ENCODE measurements at places on chromosomes 6 and 20. TPM values are rescaled to one million over a fixed set of nuclear protein-coding genes. Genes with fewer than 3 reads are reported as not detected.

DNA sequence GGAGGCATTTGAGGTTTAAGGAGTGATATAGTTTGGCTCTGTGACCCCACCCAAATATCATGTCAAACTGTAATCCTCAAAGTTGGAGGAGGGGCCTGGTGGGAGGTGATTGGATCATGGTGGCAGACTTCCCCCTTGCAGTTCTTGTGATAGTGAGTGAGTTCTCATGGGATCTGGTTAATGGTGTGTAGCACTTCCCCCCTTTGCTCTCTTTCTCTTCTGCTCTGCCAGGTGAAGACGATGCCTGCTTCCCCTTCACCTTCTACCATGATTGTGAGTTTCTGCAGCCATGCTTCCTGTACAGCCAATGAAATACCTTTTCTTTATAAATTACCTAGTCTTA, 1.7 kb upstream of the HDDC2 start:
- no peak for DNase-seq

- no peak for DNase-seq
Measured at GRCh38 chr6:81051952-81052351, 700.5 kb downstream of the TENT5A start.

DNA sequence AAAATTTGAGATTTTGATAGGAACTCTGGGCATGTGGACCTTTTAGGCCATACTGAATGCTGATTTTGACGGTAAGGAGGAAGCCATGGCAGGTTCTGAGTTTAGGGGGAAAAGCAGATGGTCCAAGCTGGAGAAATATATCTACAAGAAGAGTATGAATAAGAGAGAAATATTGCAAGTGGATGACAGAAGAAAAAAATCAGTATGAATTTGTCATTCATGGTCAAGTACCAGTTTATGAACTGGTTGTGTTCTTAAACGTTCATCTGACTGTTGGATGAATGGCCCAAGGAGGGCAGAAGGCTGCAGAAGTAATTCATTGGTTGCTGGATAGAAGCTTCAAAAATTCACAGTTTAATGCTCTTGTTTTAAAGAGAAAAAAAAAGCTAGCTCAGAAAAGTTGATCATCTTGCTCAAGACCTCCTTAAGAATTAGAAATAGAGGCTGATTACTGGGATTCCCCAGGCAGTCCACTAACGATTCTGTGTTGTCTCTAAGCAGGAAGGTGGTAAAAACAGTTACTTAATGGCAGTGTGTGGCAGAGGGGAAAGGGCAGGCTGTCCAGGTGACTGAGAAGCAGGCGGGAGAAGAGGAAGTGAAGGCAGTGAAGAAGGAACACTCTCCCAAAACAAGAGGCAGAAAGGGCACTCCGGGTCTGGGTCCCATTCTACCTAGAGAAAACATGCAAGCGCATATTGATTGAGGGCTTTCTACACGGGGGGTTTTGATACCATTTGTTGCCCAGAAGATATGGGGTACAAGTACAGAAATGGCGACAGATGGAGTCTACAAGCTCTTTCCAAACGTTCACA, 2.0 kb upstream of the DUSP22 start:
- DNase-seq = no peak

DNA sequence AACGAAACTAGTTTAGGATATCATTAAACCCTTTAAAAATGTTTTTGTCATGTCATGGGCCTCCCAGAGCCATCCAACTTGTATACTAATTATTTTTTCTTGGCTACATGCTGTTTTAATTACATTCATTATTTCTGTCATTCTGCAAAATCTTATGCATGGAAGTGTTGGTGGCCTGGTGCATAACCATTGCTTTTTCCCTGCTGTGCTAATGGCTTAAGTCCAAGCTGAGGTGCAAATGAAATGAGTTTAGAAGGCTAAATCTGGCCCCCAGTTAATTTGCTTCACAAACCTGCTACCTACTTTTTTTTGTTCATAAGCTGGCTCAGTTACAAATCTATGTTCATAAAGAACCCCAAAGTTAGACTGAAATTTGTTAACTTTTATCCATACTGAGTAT, 1249.9 kb downstream of the EPHA7 start:
- no peak for DNase-seq

DNA sequence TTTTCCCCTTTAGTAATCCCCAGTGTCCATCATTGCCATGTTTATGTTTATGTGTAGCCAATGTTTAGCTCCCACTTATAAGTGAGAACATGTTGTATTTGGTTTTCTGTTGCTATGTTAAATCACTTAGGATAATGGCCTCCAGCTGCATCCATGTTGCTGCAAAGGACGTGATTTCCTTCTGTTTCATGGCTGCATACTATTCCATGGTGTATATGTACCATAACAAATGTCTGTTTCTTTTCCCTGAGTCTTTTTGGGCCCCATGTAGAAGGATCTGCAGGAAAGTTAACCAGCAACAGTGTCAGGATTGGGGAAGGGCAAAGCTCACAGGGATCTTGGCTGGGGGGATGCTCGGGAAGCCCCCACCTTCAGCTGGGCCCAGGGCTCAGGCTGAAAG, 64.3 kb upstream of the SULF2 start:
- DNase-seq = no peak

DNA sequence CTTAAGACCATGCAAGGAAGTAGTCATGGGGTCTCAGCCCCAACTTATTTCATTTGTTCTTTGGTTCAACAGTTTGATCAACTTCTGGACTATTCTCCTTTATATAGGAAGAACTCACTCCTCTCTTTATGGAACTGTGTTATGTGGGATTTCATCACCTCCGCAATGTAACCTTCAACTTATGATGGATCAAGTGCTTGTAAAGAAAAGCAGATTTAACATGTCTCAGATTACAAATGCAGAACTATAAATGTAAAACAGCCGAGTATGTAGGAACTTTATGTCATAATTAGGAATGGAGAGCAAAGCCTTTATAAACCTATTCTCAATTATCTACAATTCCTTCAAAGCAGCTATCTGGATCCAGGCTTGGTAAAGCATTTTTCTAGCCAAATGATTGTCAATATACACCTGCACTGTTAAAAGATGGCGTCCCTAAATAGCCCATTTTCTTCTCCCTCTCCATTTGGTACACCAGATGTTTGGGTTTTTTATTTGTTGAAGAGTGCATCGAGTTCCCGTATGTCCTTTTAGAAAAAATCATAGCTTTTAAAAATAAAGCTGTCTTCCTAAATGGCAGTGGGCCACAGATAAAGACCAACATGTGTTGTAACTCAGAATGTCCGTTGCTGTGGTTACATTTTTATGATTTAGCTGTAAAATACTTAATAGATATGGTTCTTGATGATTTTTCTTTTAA, 985.1 kb upstream of the SLC35B3 start:
- DNase-seq = no peak

- DNase-seq = peak; percentile 17
Measured at GRCh38 chr20:37345339-37346235, at the start of gene SRC. Gene SRC (plus strand): TSS chr20:37346140. CDS start chr20:37384154, 38,014 bp downstream.

GRCh38 chr6:89335164-89335563, 17.4 kb downstream of the UBE2J1 start:
- no peak for DNase-seq

DNA sequence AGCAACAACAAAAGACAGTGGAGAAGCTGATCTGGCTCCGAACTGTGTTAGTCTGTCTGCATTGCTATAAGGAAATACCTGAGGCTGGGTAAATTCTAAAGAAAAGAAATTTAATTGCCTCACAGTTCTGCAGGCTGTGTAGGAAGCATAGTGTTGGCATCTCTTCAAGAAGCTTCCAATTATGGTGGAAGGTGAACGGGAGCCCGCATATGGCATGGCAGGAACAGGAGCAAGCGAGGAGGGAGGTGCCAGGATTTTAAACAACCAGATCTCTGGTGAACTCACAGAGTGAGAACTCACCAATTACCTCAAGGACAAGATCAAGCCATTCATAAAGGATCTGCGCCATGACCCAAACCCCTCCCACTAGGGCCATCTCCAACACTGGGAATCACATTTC, 293.5 kb downstream of the SMOC2 start:
- no peak for DNase-seq

DNA sequence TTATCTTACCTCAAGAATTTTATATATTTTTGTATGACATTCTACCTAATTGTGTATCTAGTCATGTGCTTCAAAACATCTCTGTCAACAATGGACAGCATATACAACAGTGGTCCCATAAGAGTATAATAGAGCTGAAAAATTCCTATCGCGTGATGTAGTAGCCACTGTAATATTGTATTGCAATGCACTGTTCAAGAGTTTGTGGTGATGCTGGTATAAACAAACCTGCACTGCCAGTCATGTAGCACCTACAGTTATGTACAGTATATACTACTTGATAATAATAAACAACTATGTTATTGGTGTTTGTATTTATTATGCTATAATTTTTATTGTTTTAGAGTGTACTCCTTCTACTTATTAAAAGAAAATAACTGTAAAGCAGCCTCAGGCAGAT, 672.7 kb downstream of the CD109 start:
- no peak for DNase-seq

- DNase-seq = no peak
Measured at GRCh38 chr6:119323931-119324330, 25.6 kb downstream of the MAN1A1 start.

GRCh38 chr6:138803861-138804260, 8.0 kb downstream of the ECT2L start:
- no peak for DNase-seq

GRCh38 chr20:36599912-36600345, 5.7 kb upstream of the RAB5IF start:
- DNase-seq = no peak

DNA sequence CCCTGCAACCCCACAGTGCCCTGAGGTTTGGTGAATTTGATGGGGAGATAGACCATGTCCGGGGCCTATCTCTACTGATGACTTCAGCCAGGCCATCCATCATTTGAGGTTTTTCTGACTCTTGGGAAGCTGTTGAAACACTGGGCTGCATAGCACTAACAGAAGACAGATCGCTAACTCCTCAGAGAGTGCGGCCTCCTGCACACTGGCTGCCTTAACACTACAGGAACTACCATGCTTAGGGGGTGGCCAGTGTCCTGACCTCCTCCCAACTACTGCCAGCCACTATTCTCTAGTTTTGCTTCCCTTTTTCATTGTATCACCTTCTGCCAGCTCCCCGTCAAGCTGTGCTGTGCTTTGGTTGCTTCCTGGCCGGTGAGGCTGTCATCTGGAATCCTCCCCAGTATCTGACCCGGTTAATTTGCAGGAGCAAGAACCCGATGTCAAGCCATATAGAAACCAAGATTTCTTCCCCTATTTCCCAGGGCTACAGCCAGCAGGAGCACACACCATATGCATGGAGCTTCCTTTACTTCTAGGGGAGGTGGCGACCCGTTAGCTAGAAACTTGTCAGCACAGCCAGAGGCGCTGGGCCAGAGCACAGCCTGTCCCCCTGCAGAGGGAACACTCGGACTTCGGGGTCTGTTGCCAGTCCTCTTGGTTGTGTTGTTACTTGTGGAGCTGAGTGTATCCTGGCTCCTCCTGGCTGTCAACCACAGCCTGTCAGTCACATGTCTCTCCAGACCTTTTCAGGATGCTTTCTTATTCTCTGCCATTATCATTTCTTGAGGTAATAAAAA, 57.3 kb upstream of the TRAF3IP2 start:
- no peak for DNase-seq

- no peak for DNase-seq
Measured at GRCh38 chr6:157928428-157928827, 53.2 kb upstream of the SYNJ2 start.

DNA sequence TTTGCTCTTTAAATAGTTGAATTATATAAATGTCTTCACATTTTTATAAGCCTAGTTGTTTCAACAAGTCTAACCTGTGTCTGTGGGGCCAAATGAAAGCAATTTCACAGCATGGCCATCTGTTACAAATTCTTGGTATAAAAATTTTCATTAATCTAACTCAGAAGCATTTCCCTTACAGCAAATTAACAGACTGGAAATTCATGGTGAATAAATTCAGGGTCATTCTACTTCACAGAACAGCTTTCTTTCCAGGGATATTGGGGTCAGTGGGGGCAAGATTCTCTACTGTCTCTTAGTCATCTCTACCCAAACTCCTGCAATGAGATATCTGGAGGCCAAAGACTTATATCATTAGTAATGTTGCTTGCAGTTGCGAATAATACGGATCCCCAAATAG, 352.1 kb downstream of the MMUT start:
- no peak for DNase-seq

GRCh38 chr6:44524476-44525227, 137.1 kb downstream of the CDC5L start:
- no peak for DNase-seq

Gene RSPH9
- 0.77 TPM for polyA plus RNA-seq

Gene PSORS1C1
- polyA plus RNA-seq = 4.9 TPM

Gene BHLHE23
- not detected for polyA plus RNA-seq

Gene TOP1
- polyA plus RNA-seq = 8.0 TPM

Gene PRRC2A
- polyA plus RNA-seq = 23.8 TPM

Gene PPP1R16B
- polyA plus RNA-seq = not detected

Gene HFE
- 23.5 TPM for polyA plus RNA-seq

Gene LPIN3
- 9.1 TPM for polyA plus RNA-seq

Gene OPRM1
- polyA plus RNA-seq = not detected

Gene PRRT1
- 0.78 TPM for polyA plus RNA-seq

Gene HLA-DQA2
- not detected for polyA plus RNA-seq

Gene SH3BGRL2
- polyA plus RNA-seq = 0.66 TPM

Data from BJ (cell line).